Effector CD8-positive, alpha-beta T cell (primary cell): ENCODE measurements at places on chromosomes 5 and 9.

- DNase-seq, result no peak
Measured at GRCh38 chr5:168562279-168562678, 16.9 kb downstream of the PANK3 start.

- DNase-seq, result no peak
Measured at GRCh38 chr5:16626696-16627264, 10.0 kb upstream of the RETREG1 start.

GRCh38 chr9:127629468-127630081, 17.5 kb downstream of the STXBP1 start:
- DNase-seq, result no peak

- no peak for DNase-seq
Measured at GRCh38 chr5:85732185-85732584, 885.6 kb upstream of the COX7C start.

DNA sequence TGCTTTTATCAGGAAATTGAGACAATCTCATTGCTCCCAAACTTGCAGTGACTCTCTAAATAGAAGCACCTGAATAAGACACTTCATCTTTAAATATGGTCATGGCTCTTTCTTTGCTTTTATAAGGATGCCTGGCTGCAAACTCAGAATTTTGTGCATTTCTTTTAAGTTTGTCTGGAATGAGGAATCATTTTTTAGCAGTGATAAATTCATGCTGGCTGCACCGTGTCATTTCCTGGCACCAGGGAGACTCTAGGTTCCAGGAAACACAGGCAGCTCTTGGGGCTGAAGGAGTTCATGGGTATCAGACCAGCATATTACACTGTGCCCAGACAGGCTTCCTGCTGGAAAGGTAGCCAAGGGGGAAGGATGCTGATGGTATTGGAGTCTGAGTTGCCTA, 109.9 kb downstream of the NUDT12 start:
- no peak for DNase-seq

- DNase-seq, result no peak
Measured at GRCh38 chr9:72646061-72646460, 124.7 kb downstream of the TMC1 start.

GRCh38 chr5:66538531-66538930, 57.7 kb upstream of the MAST4 start:
- no peak for DNase-seq

- DNase-seq, result no peak
Measured at GRCh38 chr9:22452415-22453010, 5.9 kb downstream of the DMRTA1 start.

- DNase-seq, result no peak
Measured at GRCh38 chr9:1591310-1591709, 423.8 kb upstream of the SMARCA2 start.

- DNase-seq, result no peak
Measured at GRCh38 chr5:113087976-113088514, 111.4 kb downstream of the DCP2 start.

DNA sequence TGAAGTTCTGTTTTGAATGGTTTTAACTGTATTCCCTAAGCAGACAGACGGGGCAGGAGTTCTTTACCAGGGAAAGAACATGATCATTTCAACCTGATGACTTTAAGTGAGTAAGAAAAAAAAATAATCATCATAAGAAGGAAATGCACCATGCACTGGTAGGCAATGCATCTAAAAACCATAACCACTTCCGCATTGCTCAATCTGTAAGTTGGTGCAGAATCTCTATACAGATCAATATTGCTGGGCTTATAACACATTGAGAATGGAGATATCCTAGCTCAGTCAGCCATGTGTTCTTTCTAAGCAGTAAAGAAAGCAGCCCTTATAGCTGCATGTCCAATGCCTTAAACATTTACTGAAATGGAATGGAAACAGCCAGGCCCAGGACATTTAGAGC, 407.1 kb upstream of the DMAC1 start:
- DNase-seq, result no peak

GRCh38 chr5:148815086-148815485, 11.3 kb upstream of the ADRB2 start:
- no peak for DNase-seq

DNA sequence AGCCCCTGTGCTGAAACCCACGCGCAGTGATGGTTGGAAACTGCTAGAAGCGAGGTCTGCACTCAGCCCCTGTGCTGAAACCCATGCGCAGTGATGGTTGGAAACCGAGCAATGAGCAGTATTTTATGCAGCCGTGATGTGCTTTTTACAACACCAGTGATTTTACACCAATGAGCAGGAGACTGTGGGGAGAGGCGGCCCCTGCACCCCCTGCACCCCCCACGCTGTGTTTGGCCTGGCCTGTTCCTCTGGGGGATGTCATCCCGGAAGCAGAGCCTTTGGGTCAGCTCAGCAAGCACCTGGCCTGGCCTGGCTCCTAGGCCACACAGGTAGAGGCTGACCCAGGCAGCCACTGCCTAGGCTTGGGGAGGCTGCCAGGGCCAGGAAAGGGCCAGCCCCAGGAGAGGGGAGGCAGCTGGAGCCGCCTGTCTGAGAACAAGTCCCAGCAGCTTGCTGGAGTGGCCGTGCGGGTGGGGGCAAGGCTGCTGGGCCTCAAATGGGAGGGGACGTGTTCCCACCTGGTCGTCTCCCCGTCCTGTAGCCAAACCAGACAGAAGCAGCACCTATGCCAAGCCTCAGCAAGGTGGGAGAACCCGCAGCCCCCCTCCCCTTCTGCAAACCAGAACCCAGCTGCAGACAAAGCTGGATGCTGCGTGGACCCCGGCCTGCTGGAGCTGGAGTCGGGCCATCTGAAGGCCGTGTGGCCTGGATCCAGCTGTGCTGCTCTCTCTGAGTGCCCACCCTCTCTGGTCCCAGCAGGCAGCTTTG, 46.8 kb downstream of the DBH start:
- no peak for DNase-seq

DNA sequence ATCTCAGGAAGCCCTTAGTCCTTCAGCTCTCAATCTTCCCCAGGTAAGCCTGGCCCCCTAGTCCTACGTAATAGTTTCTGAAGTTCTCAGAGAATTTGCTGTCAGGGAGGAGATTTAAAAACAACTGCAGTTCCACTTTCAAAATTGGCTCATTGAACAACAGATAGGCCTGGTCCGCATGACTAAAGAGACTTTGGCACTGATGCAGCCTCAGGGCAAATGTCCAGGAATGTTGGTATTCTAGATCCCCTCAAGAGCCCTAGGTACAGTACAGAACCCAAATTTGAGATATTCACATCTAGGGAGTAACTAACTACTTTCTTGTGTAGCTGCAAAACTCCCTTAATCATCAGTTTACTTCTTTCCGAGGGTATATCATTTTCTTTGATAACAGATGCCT, 162.8 kb downstream of the GABRG2 start:
- no peak for DNase-seq

GRCh38 chr5:27947088-27947487, 908.7 kb upstream of the CDH9 start:
- DNase-seq, result no peak

DNA sequence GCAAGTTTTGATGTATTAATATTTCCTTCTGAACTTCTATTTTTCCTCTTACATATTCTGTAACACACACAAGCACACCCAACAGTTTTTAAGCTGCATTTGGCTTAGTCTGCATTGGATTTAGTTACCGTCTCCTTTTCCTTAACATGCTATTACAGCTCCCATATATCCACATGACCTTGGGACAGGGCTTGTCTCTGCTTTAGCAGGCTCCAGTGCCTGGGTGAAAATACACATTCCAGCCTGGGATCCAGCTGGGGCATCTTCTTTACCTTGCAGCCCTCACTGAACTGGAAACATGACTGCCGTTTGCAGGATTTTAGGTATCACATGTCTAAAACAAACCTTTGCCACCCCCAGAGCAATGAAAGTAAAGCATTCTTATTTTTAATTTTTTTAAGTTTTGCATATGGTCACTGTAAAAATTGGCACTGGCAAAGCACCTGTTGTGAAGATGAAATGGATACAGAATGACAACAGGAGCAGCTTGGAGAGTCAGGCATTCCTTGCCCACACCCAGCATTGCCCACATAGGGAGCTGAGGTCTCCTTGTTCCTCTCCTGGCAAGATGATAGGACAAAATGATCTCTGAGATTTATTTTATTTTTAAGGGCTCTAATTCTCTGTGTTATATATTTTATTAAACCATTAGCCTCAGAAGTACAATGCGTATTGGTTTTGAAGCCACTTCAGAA, 4.0 kb downstream of the GADD45G start:
- DNase-seq, result no peak

DNA sequence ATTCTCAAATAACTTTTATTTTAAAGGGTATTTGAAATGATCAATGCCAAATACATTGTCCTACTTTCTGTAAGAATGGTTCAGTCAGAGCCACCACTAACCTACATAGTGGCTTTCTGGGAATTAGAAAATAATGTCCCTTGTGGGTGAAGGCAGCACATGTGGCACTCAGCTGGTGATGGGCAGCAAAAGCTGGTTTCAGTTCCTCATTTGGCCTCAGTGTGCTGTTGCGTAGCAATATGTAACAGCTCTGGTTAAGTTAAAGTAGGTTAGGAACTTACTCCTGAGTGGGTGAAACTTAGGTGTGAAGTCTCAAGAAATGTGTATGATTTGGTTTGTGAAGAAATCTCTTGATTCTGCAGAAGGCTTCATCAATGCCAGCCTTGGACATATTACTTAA, 99.6 kb upstream of the SPEF2 start:
- DNase-seq, result no peak

- no peak for DNase-seq
Measured at GRCh38 chr9:98839724-98840123, 32.3 kb downstream of the GALNT12 start.

GRCh38 chr9:80596579-80596978, 1024.8 kb downstream of the TLE4 start:
- DNase-seq, result no peak

DNA sequence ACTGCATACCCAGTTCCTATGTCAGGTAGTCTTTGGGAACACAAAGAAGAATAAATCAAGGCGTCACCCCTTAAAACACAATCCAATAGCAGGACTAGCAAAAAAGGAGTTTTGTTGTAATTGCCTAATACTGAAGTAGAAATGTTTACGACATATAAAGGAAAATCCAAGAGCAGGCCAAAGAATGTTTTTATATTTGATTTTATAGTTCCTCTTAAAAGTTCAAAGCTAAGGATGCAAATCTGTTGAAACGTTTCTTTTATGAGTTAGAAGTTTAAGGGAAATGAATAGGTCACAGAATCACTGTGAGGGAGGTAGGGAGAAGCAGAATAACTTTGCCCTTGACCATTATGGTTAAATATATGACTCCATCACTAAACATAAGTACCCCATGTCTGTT, 136.1 kb downstream of the PAM start:
- DNase-seq, result no peak

GRCh38 chr9:16031971-16032370, 479.1 kb downstream of the CCDC171 start:
- no peak for DNase-seq

GRCh38 chr9:134709512-134710270, 68.1 kb downstream of the COL5A1 start:
- no peak for DNase-seq

DNA sequence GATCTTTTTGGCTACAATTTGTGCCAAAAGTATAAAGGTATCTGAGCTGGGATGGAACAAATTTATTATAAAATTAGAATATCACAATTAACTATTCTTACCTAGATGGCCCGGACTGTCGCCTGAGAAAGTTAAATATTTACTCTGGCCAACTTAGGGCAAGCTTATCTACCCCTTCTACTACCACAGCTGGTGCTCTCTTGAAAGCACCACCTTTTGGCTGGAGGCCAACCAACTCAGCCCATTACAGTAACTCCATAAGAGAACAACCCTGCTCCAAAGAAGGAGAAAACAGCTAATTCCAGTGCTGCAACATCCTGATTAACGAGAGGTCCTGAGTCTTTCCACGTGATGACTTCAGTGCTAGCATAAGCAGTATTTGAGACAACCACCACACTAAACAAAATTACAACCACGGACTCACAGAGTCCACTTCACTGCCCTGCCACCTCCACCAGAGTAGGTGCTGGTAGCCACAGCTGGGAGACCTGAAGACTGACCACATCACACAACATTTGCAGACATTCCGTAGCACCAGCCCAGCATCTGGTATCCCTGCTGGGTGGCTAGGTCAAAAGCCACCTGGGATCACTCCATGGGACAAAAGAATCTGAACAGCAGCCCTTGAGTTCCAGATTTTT, 43.2 kb downstream of the RGMB start:
- DNase-seq, result no peak

- DNase-seq, result no peak
Measured at GRCh38 chr9:12224449-12224848, 468.7 kb upstream of the TYRP1 start.

DNA sequence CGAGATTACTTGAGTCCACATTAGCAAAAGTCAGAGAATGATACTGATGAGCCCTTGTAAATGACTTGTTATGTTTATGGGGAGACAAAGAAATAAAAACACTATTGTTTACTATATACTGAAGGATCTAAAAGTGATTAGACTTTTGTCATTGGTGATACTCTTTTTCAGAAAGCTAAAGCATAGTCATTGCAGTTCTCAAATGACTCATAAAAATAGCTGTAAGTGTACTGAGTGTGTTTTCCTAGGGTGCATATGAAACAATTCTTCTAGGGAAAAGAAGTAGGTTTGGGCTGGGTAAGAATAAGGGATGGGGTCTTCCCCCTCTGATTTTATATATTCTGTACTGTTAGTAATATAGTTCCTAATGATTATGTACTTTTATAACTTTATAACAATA, 32.6 kb downstream of the WDR36 start:
- DNase-seq, result no peak

DNA sequence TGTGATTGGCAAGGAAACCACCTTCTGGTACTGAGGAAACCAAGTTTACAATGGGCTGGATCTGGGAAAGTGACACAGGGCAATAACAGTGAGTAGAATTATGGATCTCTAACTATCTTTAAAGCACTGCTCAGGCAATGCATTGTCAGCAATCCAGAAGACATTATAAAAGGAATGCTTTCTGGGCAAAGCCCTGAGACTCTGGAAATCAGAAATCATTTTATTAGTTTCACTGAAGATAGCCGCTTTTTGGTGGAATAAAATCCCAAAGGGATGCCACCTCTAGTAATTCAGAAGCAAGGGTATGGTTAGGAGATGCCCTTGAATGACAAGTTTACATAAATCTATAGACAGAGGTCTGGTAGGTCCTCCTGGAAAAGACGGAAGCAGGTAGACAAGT, 211.1 kb downstream of the DMRT2 start:
- no peak for DNase-seq

- DNase-seq, result no peak
Measured at GRCh38 chr9:99921875-99922710, 15.6 kb downstream of the STX17 start.
